Chondrocyte (in vitro differentiated cells): ENCODE measurements at places on chromosomes 16 and 17.

GRCh38 chr17:43588664-43589435, 42.7 kb upstream of the ETV4 start:
- no peak for DNase-seq

- no peak for DNase-seq
Measured at GRCh38 chr16:1119766-1120576, 23.9 kb upstream of the C1QTNF8 start.

DNA sequence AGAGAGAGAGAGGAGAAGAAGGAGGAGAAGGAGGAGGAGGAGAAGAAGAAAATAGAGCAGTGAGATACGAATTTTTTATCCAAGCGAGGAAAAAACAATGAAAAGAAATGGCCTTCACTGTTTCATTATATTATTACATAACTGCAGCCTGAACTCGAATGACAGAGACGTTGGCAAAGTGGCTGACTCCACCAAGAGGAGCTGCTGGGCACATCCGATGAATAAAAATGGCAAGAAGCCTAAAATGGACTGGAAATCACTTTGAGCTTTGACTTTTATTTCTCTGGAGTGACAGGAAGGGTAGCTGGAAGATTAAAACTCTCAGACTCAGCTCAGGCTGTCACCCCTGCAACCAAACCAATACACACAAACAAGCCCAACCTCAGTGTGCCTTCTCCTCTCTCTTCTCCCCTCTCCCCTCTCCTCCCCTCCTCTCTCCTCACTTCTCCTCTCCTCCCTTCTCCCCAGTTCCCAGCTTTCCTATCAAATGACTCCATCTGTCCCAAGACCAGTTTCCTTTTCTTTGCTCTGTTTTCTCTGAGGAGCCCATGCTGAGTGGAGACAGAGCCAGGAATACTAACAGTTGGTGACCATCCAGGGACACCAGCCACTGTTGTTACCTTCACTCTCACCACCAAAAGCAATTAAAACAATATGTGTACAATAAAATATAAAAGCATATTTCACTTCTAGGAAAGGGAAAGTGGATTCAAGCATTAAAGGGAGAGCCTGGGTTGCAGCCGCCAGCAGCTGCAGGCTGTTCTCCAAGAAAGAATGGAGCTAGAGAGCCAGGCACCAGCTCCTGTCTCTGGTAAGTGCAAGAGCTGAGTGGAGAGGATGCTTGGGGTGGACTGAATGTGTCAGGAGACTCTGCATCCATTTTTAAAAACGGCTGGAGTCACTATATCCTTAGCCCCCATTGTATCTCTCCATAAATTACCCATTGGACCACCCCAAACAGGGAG, 51.2 kb downstream of the SOX9 start:
- DNase-seq = no peak

DNA sequence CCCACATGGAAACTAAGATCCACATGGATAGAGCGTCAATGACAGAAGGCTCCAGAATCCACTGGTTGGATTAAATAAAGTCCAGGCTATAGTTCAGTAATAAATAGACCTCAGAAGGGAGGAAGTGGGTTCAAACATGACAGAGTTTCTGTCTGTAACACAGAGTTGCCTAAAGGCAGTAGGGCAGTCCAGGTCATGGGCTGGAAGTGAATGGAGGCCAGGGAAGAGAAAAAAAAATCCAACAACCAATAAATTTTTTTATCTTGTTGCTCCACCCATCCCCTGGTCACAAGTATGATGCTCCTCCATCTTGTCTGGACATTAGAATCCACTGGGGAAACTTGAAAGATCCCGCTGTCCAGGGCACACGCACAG, 92.4 kb downstream of the RGS9 start:
- DNase-seq = no peak

- DNase-seq = no peak
Measured at GRCh38 chr16:81651758-81652718, 127.1 kb upstream of the PLCG2 start.

- no peak for DNase-seq
Measured at GRCh38 chr16:48176635-48177408, 21.0 kb upstream of the ABCC12 start.

DNA sequence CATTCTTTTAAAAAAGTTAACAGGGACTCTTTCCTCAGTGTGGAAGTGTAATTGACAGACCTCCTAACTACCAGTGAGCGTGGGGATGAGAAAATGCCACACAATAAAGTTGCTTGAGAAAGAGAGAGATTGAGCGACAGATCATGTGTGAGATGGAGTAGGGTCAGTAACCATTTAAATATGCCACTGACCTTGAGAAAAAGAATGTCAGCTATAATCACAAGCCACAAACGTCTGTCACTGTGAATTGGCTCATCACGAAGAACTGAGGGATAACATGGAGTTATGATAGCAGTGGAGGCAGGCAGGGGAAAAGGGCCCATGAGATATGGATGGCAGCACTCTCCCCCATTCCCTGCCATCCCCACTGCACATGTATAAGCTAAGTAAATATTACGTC, 253.9 kb downstream of the SLC39A11 start:
- DNase-seq = no peak

GRCh38 chr17:45225964-45226530, 4.4 kb downstream of the FMNL1 start:
- no peak for DNase-seq

- DNase-seq = peak; percentile 63
Measured at GRCh38 chr17:64385187-64386083, 5.2 kb downstream of the PECAM1 start.

- no peak for DNase-seq
Measured at GRCh38 chr17:17568772-17569195, 22.7 kb downstream of the PEMT start.

GRCh38 chr17:29615492-29616299, 7.0 kb downstream of the CORO6 start:
- peak; percentile 87 for DNase-seq
